ENCODE measurements at places on chromosomes 5 and 9.

GRCh38 chr9:98917746-98918487 is 25.8 kb upstream of the COL15A1 start:
- DNase-seq, result no peak

DNA sequence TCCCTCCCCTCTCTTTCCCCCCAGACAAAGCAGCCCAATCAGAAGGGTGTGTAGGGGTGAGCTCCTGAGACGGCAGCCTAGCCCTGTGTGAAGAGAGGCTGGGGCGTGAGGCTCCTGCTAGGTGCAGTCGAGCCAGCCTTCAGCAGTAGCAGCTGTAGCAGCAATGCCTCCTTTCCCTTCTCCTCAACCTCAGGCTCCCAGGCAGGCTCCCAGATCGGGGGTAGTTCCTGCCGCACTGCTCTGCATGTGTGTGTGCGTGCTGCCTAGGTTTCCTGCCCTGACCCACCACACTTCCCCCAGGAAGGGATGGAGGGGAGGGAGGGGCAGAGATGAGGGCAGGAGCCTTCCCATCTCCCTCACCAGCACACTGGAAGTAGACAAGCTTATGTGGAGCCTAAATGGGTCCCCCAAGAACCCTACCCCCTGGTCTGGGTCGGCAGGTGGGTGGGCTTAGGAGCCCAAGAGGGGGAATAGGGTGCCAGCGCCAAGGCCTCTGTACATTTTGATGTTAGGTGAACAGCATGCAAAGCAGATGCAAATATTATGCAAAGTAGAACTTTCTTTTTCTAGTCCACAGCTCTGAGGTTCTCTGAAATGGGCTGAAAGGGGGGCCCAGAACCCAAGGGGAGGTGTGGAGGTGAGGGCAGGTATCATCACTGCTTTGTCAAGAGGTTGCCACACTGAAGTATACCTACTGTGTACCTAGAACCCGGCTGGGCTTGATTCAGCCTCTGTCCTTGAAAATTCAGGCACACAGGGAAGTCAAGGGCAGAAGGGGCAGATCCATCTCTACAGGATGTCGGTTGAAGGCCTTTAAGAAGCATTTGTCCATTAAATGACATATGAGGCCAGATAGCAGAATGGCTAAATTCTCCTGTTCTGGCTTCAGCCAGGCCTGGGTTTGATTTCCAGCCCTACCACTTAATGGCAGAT is 57.8 kb downstream of the CXXC5 start:
- no peak for DNase-seq

- no peak for DNase-seq
Measured at GRCh38 chr5:169583101-169583423, 511 bp upstream of the SPDL1 start.

DNA sequence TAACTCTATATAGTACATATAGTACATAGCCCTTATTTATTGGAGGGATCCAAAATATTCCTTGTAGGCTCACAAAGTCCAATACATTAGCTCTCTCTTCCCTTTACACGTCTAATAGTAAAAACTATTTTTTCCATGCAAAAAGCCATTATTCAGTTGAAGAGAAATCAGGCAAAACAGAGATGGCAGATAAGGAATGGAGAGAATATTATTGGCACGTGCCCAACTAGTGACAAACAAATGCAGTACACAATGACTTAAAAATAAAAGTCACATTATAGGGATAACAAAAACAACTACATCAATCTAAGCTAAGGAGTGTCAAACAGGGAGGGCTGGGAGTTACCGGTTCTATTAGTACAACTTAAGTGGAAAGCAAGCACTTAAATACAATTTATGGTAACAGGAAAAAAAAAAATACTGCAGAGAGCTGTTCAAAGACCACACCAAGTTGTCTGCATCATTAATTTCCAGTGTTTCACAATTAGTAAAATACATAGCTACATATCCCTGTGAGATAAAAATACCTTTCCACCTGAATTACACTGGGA is 4.1 kb upstream of the SCAI start:
- DNase-seq, result no peak

DNA sequence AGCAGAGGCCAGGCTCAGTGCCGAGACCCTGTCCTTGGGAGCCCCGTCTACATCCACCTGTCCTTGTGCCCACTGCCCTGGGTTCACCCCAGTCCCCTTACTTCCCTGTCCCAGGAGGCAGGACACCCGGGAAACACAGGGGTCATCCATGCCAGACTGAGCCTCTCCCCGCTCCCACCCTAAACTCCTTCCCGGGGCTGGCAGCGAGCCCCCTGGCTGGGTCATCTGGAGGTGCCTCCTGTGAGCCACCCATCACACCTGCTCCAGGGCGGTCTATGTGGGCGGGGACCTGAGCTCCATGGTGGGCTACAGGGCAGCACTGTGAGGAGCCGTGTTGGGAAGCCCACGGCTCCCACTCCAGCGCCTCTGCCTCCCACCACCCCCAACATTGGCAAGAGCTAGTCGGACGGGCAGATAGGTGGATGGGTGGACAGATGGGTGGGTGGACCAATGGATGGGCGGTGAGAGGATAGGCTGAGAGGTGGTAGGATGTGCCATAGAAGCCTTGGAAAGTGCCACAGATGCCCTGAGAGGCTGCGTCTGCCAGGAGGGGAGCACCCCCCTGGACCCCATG is 42.5 kb upstream of the RXRA start:
- no peak for DNase-seq

GRCh38 chr9:132673355-132673754 is 3.1 kb downstream of the GTF3C4 start:
- DNase-seq, result no peak

Measured in stimulated activated CD4-positive, alpha-beta T cell treated with anti-CD3 and anti-CD28 coated beads, Interleukin-15, amount 100 ng/mL, for 1 hour (primary cell).